ENCODE measurements at places on chromosomes 4 and X.
A peak's percentile ranks its signal among the peaks of the same experiment; 100 is the strongest.

DNA sequence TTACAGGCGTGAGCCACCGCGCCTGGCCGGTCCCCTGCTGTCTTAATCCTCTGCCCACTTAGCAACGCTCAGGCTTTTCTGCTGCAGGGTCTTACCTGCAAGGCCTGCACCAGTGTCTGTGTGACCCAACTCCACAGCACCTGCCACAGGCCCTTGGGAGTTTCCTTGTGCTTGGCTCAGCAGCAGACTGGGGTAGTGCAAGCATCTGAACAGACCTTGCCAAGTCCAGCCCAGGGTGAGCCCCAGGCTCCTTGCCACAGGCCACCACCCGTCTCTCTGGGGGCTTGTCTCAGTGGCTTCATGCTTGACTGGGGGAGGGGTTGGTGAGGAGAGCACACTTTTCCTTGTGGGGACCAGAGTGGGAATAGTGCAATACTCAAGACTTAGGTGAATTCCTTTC is 87.0 kb downstream of the FAM193A start:
- DNase-seq, result no peak

DNA sequence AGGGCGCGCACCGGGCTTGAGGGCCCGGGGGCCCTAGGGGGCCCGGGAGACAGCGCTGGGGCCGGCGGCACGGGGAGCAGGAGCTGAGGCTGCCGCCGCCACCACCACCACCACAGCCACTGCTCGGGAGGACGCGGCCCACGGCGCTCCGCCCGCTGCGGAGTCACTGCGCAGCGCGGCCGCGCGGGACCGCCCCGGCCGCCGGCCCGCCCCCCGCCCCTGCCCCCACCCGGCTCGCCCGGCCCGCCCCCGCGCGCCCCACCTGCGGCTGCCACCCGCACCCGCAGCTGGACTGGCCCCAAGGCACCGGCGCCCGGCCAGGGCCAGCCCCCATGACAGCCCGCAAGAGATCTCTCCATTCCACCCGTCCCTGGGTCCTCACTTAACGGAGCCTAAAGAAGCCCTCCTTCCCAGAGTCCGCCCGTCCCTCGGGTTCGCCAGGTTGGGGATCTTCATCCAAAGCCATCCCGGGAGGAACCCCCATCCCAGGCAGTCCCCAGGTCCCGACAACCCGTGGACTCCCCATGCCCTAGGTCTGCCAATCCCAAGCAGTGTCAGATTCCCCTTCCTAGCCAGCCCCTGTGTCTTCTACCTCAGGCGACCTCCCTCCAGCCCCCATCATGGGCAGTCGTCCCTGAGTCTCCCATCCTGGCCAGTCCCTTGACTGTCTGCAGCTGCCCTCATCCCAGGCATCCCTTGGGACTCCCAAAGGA is 40.0 kb upstream of the IQSEC2 start:
- DNase-seq, result no peak

DNA sequence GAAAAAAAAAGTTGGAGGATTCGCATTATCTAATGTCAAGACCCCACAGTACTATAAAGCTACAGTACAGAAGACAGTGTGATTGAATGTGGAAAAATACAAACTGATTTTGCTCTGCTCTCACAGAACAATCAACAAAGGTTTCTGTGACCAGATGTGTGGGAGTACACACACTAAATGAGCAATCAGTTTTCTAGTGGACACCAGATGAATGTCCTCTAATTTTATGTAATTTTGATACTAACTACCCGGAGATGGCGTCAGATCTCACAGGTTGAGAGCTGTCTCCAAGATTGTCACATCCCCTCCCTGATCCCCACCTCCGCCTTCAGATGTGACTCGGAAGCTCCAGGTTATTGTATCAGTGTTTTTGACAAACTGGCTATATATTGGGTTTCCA is 81.9 kb upstream of the HUWE1 start:
- no peak for DNase-seq

GRCh38 chrX:13346646-13347045 is 26.8 kb upstream of the ATXN3L start:
- peak; percentile 30 for DNase-seq

DNA sequence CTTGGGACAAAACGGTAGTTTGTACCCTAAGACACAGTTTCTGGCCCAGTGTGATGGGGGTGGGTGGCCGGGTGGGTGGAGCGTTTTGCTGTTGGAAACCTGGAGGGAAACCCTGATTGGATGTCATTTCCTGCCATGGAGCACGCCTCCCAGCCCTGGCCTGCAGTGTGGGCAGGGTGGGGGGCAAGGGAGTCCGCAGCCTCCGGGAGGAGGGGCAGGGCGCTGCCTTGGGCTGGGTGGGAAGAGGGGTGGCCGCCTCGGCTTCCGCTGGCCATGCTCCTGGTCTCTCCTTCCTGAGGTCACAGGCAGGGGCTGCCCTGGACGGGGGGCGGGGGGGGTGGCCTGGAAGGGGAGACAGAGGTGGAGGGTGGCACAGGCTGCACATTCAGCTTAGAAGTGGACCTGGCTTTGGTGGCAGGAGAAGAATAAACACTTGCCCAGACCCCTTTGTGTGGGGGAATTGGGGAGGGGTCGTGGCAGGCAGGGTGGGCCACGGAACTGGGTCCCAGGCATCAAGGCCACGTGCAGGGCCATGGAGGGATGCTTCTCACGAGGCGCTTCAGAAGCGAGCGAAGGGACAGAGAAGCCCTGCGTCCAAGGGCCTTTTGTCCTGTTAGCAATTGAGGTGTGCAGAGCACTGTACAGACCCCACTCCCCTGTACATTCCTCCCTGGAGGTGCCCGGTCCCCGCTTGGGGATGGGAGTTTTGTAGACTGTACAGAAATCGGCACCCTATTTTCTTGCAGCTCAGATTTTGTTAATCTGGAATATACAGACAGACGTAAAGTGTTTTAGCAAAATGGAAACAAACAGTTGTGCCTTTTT is 6.2 kb downstream of the NAT8L start:
- DNase-seq, result no peak

- no peak for DNase-seq
Observed at GRCh38 chrX:120358737-120359456, 3.0 kb upstream of the ATP1B4 start.

DNA sequence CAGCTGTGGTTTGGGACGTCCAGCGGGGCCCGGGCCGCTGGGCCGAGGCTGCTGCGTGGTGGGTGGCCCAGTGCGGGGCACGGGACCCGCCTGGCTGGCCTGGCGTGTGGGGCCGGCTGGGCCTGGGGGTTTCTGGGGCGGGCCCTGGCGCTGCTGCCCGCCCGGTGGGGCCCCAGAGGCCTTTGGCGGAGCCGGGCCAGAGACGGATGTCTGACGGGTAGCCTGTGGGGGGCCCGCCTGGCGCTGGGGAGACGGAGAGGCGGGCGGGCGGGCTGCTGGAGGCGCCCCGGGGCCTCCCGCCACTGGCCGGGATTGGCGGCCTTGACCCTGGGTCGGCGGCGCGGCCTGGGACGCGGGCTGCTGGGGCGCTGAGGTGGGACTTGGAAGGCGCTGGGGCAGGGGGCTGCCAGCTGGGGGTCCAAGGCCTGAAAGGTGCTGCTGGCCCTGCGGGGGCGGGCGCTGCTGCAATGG is 8.1 kb upstream of the TIMP1 start:
- no peak for DNase-seq

GRCh38 chr4:52704661-52705060 is 45.6 kb upstream of the USP46 start:
- no peak for DNase-seq

DNA sequence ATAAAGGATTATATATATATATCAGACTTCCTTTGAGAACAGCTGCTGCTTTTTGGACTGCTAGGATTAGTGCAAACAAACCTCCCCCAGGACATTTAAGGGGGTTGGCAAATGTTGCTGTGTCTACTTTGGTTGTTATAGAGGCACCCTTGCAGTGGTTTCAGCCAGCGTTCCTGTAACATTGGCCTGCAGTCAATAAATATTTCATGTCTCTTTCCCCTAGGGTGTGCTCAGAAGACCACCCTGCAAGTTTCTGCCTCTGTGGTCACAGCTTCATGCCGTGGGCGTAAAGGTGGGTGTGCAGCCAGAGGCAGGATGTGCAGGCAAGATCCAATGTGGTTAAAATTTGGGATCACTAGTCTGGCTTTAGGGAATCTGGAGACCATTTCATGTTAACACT is 28.9 kb downstream of the FGF5 start:
- DNase-seq, result no peak

DNA sequence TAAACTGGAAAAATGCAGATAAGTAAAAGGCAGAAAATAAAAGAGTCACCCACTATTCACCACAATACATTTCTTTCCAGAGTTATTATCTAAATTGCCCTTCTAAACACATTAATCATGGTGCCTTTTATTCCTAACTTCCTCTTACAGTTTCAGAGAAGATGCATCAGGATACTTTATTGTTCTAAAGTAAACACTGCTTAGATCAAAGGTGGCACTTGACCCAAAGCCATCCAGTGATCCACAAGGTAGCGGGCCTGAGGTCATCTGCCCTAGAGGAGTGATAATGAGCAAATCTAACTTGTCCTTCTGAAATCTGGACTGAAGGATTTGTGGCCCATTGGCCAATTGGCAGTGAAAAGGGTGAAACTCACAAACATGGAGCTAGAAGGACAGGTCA is 12.0 kb upstream of the TMEM154 start:
- peak; percentile 30 for DNase-seq

DNA sequence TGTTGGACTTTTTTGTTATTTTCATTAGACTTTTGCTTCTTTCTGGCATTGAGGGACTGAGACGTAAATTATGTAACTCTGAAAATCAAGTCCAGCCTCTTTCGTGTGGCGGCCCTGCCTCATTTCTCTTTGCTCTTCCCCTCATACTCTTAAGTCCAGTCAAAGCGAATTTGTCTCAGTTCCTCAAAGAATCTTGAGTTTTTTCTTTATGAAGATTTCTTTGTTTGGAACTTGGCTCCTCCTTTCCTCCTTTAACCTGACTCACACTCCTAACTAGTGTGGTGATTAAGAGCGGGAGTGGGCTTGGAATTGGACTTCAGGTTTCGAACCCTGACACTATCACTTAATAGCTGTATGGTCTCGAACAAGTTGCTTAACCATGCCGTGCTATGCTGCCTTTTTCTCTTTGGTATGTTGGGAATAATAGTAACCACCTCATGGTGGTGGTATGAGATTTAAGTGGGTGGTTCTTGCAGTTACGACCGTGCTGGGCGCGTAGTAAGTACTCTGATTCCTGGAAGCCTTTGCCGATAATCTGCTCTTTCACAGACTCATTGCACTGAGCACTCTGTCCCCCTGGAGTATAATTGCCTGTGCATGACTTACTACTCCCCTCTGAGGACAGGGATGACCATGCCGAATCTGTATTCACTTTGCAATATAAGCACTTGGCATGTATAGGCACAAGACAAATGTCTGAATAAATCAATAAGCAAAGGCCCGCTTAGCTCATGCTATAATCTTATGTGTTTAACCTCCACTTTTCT is 19.1 kb downstream of the FNIP2 start:
- DNase-seq, result no peak
